ENCODE measurements at places on chromosomes 3 and 15.

DNA sequence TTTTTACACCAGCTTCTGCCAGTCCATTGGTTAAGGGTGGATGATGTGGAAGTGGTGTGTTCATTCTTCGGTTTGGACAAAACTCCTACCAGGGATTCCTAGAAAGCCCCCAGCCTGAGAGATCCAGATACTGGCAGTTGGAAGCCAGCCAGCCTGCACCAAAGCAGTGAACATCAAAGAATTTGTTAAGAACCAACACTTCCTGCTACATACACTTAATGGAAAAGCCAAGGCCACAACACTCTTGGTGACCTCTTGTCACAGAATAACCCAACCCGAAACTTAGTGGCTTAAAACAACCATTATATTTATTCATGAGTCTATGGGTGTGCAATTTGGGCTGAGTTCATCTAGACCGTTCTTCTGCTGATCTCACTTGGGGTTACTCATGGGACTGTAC lies 42.9 kb upstream of the ADAMTS9 start:
- no peak for DNase-seq

GRCh38 chr3:115864911-115865310 lies 241.6 kb downstream of the GAP43 start:
- no peak for DNase-seq

GRCh38 chr15:89329329-89330084 lies 5.1 kb downstream of the POLG start:
- no peak for DNase-seq

- DNase-seq, result no peak
Measured at GRCh38 chr3:133368371-133369067, 31.3 kb upstream of the BFSP2 start.

DNA sequence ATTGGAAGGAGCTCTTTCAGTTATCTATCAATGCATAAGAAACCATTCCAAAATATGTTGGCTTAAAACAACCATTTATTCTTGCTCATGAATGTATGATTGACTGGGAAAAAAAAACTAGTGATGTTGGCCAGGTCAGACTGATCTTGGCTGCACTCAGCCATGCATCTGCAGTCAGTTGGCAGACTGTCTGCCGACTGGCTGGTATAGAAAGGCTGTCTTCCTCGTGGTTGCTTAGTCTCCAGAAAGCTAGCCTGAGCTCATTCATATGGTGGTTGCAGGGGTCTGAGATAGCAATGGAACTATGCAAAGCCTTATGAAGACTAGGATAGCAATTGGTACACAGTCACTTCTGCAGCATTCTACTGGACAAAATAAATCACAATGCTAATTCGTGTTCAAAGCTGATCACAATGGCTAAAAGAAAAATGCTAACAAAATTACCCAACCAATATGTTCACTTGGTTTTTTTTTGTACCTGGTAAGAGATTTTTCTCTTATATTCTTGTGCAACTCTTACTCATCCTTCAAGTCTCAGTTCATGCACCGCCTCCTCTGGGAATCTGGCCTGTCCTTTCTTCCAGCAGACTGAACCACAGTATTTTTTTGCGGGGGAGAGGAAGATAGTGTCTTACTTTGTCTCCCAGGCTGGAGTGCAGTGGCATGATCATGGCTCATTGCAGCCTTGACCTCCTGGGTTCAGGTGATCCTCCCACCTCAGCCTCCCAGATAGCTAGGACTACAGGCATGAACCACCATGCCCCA lies 126.8 kb downstream of the KCNAB1 start:
- DNase-seq, result no peak

- no peak for DNase-seq
Measured at GRCh38 chr3:192636517-192637444, 90.6 kb downstream of the FGF12 start.

Measured in chondrocyte (in vitro differentiated cells).